ENCODE measurements at places on chromosomes 3 and 15.

- DNase-seq: no peak
These were observed 5.1 kb upstream of the SLC27A2 start for GRCh38 chr15:50176869-50177268.

- no peak for DNase-seq
These were observed 212 bp downstream of the TCAIM start for GRCh38 chr3:44338828-44339127.

DNA sequence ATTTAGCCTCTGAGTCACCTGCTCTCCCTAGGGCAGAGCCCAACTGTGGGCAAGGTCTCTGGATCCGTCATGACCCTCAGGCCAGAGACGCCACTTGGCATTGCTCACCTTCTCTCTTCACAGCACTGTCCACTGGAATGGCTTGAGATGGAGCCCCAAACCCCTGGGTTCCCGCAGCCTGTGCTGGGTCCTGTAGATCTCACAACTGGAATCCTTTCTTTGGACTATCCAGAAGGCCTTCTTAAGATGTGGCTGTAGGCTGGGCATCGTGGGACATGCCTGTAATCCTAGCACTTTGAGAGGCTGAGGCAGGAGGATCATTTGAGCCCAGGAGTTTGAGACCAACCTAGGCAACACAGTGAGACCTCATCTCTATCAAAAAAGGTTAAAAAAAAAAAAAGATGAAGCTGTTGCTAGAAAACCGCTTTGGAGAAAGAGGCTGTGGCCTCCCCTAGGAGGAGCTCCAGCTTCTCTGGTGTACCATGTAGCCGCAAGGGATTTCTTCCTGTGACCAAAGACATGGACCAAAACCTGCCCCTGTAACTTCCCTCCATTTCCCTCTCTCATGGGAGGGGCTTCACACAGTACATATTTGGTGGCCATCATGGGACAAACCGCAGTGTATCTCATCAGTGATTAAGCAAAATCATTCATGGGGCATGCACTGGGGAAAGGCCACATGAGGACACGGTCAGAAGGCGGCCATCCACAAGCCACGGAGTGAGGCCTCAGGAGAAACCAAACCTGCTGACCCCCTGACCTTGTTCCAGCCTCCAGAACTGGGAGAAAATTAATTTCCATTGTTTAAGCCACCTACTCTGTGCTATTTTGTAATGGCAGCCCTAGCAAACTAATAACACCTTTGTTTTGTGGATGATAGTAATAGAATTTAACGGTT, 23.3 kb upstream of the BUB1B start:
- no peak for DNase-seq

DNA sequence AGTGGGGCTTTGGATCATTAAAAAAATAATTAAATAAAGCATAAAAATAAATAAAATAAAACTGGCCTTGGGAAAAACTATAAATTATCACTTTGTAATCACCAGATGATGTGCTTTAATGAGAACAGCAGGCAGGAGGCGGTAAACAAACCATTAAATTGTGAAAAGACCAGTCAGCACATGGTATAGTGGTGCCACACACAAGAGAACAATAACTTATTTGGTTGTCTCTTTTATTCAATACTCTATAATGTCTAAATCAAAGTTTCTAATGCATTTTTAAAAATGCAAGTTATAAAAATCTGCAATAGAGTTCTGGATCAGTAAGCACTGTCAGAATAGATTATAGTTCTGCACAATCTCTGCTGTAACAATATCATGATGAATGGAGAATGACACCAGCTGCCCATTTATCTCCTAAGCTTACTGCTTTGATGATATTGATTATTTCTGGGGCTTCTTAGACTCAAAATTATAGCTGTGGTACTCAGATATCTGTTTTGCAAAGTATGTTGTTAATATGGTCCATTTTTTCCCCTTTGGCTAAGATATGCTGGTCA, 259.3 kb downstream of the NAALADL2 start:
- no peak for DNase-seq

DNA sequence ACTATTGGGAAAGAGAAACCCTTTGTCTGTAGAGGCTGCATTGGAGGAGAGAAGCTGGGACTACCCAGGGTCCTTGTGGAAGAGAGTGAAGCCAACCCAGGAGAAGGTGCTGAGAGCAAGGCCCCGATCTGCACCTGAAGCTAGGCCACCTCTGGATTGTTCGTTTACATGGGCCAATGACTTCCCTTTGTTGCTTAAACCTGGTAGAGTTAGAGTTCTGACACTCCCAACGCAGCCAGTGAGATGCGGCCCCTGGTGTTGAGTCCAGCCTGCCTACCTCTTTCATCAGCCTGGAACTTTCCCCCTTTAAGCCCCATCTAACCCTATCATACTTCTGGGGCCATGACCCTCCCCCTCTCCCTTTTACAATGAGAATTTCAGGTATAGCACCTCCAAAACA, 30.8 kb downstream of the CCDC13 start:
- no peak for DNase-seq

GRCh38 chr3:110314512-110315114, 757.0 kb upstream of the NECTIN3 start:
- DNase-seq: peak; percentile 75

DNA sequence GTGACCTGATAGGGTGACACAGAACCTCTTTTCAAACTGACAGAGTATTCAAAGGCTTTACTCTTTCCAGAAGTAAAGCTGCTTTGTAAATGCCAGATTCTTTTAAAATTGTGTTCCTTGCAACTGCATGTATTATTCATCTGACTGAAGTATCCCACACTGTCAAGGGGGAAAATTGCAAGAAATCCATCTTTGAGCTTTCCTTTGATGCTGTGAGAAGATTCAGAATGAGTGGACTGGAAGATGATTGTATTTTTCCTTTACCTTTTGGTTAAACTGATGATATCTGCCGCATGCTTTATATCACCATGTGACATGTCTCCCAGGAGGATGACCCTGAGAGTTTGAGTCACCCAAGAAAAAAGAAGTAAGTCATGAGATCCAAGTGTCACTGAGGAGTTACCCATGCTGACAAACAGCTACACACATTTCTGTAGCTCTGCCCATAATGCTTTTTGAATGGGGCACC, 250.8 kb upstream of the CBLB start:
- no peak for DNase-seq

DNA sequence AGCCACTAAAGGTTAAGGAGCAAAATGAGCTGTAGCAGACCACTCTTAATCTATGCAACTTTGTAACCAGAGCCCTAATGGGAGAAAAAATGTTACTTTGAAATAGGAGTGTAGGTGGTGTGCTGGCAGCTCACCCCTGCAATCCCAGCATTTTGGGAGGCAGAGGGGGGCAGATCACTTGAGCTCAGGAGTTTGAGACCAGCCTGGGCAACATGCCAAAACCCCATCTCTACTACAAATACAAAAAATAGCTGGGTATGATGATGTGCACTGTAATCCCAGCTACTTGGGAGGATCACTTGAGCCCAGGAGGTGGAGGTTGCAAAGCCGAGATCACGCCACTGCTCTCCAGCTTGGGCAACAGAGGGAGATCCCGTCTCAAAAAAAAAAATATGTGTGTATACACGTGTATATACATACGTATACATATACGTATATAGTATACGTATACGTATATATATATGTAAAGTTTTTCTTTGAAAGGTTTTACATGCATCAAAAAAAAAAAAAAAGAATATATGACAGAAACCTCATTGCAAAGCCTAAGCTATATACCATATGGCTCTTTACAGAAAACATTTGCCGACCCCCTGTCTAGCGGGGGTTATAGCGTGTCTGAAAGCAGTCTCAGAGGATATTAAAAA, 15.7 kb downstream of the CAPN7 start:
- no peak for DNase-seq

- no peak for DNase-seq
These were observed 336.4 kb downstream of the IL20RB start for GRCh38 chr3:137294139-137294538.

GRCh38 chr3:175185903-175186302, 326.8 kb downstream of the NAALADL2 start:
- no peak for DNase-seq

DNA sequence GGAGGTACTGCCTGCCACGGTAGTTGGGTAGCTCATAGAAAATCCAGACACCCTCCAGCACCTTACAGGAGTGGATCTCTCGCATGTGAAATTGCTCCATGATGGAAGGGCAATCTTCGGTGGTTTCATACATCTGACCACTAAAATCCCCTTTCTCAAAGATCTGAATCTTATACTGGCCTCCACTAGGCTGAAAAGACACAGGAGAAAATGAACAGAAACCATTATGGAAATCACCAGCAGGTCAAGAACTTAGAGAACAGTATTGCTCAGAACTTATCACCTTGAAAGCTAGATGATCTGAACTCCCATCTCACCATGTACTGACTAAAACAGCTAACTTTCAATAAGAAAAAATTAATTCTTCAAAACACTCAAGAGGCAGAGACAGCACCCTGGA, 5.4 kb downstream of the CRYGS start:
- DNase-seq: no peak

GRCh38 chr3:150535204-150535603, 11.1 kb downstream of the SERP1 start:
- DNase-seq: no peak

DNA sequence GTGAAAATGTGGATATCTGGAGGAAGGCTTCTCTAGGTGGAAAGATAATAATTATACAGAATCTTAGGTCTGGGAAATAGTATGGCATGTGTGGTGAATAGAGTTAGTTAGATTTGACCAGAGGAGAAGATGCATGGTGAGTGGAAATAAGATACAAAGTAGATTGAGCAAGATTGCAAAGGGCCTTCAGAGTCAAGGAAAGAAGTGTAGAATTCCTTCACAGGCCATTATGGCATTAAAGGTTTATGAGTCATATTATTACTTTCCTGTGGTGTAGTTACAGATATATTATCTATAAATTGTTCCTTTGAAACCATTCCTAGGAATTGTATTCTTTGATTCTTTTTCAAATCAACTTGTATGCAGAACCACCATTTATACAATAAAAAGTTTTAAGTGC, 660.3 kb downstream of the SI start:
- DNase-seq: no peak
